ENCODE measurements at places on chromosomes 3 and 15.

- DNase-seq: peak; percentile 56
These were observed 844 bp upstream of the PFN2 start for GRCh38 chr3:149971403-149972075.

DNA sequence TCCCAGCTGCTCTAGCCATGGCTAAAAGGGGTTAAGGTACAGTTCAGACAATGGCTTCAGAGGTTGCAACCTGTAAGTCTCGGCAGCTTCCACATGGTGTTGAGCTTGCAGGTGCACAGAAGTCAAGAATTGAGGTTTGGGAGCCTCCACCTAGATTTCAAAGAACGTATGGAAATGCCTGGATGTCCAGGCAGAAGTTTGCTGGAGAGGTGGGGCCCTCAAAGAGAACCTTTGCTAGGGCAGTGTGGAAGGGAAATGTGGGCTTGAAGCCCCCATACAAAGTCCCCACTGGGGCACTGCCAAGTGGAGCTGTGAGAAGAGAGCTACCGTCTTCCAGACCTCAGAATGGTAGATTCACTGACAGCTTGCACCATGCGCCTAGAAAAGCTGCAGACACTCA is 73.7 kb downstream of the STT3B start:
- DNase-seq: no peak

DNA sequence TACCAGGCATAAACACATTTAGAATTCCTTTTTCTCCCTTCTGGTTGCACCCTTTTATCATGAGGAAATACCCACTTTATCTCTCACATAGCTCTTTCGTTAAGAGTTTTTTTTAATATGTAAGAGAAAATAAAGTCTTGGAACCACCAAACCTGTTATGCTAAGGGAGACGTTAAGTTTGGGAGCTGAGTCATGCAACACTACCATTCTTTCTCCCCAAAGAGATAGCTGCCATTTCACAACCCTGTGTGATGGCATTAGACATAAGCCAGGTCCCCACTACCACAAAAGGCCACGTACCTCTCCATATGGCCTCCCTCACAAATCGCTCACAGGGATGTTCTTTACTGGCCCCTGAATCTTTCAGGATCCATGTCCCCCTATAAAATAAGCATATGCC is 7.6 kb upstream of the NIPA1 start:
- DNase-seq: no peak

- DNase-seq: no peak
These were observed 92.0 kb downstream of the PLXNA1 start for GRCh38 chr3:127074900-127075360.

DNA sequence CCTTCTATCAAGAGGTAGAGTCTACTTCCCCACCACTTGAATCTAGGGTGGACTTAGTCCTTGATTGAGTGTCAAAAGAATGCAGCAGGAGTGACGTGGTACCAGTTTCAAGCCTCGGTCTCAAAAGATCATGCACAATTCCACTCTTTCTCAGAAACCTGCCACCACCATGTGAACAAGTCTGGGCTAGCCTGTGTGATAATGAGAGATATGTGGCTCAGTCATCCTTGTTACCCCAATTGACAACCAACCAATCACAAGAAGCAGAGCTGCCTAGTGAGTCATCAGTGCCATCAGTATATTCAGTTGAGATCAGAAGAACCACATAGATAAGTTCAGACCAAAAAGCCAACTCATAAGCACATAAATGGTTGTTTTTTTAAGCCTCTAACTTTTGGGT is 374.5 kb downstream of the IL20RB start:
- no peak for DNase-seq

GRCh38 chr15:22952796-22953579 is 27.2 kb downstream of the CYFIP1 start:
- no peak for DNase-seq

DNA sequence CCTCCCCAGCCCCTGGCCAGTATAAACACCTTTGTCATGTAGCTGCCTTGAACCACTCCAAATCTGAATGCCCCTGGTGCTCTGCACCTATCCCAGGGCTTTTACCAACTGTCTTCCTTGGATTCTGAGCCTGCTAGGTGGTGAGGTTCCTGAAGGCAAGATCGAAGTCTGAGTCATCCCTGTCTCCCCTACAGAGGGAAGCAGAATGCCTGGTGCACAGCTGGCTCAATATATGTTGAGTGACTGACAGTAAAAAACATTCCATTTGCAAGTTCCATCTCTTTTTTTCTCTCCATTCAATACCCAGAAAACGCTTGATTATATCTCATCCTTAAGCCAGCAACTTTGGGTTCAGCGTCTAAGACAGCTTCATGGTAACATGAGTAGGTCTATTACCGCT is 24.7 kb downstream of the SLC24A1 start:
- no peak for DNase-seq

GRCh38 chr3:64954995-64955636 is 267.3 kb upstream of the ADAMTS9 start:
- no peak for DNase-seq

DNA sequence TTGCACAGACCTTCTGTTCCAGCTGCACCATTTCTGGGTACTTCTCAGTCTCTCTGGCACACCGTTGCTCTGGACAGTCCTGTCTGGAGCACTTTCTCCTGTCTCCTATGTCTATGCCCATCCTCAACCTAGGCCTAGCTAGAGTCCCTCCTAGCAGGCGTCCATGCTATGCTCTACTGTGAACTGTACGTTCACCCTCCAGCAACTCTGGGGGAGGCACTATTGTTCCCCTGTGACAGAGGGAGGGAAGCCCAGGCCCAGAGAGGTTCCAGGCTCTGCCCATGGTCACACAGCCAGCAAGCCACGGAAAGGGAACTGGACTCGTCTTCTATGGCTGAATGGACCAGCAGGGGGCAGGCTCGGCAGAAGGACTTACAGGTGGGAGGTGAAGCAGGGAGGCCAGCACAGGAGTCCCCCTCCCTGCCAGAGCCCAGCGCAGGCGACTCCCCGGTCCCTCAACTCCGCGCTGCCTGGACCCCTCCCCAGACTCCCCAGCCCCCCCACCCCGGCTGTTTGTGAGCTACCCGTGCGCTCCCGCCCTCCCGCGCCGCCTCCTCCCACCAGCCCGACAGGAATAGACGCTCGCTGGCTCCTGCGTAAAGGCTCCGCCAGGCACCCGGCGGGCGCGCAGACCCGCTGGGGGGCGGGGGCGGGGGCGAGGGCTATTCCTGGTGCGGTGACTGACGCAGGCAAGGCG is 1.7 kb upstream of the LINGO1 start:
- peak; percentile 49 for DNase-seq

DNA sequence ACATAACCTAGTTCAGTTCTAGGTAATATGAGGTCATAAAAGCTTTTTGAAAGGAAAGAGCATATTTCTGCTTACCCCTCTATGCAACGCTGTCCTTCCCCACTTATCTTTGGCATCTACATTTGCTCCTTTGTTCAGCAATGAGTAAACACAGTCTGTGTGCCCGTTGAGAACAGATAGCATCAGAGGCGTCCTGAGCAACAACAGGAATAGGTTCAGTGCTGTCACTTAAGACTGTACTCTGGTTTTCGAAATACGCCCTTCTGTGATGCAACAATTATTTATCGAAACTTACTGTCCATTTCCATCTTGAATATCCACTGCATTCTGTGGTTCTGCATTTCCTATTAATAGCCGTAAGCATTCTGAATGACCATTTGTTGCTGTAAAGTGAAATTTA is 84.4 kb downstream of the BTD start:
- DNase-seq: peak; percentile 22

DNA sequence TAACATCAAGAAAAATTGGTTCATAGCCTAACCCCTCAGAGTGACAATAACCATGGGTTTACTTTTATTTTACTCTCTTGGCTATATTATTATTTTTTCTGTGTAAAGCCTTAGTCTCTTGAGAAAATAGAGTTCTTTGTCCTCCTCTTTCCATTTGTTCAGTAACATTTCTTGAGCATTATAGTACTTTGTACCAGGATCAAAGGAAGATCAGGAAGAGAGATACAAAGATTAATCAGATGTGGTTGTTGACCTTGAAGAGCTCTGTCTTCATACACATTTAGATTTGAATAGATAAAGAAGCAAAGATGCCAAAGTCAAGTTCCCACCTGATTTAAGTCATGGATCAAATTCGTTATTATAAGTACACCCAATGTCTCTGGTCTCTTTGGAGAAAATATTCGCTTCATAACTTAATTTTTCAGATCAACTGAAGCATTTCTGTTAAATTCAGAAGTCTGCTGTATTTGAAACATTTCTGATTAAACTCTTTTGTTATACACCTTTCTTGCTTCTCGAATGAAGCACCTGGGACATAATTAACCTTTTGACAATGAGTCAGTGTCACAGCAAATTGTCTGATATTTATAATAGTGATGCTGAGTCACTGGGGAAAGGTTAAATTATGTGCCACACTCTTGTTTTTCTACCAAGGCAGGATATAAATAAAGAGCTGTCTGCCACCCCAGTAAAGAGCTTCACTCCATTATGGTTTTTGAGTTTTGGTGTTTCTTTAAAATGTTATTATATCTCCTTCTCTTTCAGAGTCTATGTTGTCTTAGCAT is 100.2 kb downstream of the GHSR start:
- no peak for DNase-seq

DNA sequence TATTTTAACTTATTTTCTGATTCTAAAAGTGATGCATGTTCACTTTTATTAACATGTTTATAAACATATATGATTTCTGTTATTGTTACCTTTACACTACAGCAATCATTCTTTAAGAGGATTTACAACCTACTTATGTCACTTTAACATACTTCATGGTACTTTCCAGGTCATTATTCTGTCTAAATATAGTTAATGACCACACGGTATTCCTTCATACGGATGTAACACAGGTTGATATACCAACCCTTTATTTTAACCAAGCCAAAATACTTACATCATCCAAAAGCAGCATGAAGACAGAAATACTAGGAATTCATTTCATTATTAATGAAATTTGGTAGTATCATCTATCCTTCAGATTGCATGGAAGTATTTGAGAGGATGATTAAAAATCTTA is 18.6 kb downstream of the PIK3R4 start:
- DNase-seq: no peak

GRCh38 chr15:33068007-33068481 is 126.5 kb downstream of the FMN1 start:
- DNase-seq: peak; percentile 47

DNA sequence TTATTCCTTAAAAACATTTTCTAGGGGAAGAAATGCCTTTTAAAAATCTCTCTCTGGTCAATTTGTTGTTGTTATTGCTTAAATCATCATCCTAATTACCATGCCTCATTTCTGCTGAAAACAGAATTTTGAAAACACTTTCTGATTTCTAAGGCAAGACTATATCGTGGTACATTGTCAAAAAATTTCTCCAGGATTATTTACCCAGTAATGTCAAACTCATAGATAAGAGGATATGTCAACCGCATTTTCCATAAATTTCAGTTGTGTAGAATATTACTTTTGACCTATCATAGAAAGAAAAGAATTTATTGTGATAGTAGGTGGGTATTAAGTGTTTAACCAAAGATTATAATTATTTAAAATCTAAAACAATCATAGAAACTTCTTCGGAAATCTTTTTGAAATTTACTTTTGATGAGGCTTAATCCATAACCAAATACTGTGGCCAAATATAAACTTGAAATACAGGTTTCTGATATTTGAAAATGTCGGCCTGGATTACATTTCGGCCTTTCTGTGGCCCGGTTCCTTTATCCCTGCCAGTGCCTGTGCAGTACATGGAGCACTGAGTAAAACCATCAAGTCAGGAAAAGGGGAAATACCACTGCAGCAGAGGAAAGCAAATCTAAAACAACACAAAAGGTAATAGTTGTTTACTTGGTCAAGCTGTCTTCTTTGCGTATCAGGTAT is 173.4 kb downstream of the MYRIP start:
- DNase-seq: no peak

DNA sequence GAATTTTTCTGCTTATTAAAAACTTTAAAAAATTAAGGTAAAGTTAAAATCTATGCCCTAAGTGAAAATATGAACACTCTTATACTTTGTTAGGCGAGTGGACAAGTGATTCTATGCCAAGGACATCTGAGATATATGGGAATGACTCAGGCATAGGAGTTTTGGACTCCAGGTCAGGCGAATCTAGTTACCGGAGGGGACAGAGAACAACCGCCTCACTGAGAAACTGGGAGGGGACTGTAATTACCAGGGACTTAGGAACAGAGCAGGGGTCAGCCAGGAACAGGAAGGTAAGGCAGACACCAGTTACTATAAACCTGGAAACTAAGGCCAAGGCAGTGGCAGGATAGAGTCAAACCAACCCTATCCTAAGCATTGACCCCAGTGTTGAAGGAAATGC is 16.8 kb upstream of the ATP1B3 start:
- no peak for DNase-seq

DNA sequence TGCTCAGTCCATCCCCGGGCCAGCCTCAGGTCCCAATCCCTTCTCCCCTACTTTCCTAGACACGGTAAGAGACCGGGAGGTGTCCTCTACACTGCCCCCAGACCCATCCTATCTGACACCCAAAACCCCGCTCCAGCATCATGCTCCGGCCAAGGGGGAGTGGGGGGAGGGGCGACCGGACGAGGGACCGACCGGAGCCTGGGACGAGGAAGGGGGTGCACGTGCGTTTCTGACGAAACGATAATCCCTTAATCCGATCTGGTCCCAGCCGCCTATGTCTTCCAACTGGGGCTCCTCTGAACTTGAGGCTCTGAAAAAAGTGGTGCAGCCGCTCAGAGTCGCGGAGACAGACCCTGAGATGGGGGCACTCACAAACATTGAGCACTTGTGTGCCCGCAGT is 494 bp downstream of the CPLX3 start:
- no peak for DNase-seq

DNA sequence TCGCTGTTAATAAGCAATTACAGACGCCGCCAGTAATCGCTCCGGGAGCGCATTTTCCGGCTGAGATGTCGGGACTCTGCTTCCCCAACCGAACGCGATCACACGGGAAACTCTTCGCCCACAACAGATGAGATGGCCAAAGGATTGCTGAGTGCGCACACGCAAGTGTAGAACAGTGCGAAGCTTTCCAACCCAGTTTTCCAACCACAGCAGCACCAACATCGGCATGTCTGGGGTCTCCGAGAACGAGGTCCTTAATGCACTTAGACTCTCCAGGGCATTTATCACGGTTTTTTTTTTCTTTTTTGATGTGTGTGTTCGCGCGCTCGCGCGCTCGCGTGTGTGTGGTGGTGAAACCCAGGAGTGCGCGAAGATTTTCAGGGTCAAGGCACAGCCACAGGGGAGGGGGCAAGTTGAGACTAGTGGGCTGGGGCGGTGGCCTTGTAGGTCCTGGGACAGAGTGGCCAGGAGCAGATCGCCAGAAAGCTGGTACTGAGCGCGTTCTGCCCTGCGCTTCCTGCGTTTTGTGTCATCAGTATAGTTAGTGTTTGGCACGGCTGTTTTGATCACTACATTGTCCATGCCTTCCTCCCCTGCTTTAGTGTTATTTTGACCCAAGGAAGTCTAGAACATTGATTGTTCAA is 1.8 kb upstream of the EOMES start:
- no peak for DNase-seq

Data from CD4-positive, alpha-beta T cell (primary cell).